ENCODE measurements at places on chromosomes 5 and 9.

DNA sequence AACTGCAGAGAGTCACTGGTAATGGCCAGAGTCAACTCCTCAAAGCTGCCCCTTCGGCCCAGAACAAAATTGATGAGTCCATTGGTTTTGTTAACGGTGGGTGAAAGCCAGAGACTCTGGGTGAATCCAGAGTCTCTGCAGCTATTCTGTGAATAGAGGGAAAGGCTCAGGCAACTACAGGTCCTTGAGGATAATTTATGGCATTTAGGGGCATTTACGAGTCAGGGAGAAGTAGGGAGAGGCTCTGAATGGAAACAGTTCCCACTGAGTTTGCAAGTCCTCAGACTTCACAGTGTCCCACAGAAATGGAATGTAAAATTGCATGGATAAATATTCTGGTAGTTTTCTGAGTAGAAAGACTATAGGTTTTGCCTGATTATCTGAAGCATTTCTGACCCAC lies 257.8 kb downstream of the SEC61B start:
- DNase-seq, result no peak

- no peak for DNase-seq
Observed at GRCh38 chr9:125240649-125240999, 519 bp downstream of the HSPA5 start.

DNA sequence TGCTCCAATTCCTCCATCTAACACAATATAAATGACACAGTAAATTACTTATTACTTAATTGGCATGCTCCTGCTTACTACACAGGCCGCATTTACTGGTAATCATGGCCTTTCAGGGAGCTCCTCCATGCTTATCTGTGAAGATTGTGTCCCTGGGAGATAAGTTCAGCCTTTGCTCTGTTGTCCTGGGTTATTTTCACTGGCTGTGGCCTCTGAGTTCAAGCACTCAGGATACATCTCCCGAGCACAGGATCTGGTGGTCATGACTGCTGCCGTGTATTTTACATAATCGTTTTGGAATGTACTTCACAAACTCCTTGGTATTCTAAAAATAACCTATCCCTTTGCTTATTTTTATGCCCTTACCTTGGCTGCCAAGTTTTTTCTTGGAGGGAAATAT lies 215.7 kb downstream of the ICE1 start:
- no peak for DNase-seq

DNA sequence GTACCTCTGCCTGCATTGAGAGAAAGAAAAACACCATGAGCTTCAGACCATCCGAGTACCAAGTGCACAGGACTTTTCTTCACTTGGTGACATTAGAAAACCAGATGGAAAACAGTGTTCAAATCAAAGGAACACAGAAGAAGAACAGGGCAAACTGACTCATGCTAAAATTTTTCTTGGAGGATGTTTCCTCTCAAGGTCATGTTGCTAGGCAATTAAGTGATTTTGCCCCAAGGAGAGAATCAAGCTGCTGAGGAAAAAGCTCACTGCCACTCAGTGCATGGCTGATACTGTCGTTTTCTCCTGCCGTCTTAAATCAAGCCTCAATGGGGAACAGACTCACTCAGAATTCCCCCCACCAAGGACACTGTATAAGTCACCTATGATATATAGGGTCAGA lies 57.9 kb upstream of the SIMC1 start:
- DNase-seq, result no peak

DNA sequence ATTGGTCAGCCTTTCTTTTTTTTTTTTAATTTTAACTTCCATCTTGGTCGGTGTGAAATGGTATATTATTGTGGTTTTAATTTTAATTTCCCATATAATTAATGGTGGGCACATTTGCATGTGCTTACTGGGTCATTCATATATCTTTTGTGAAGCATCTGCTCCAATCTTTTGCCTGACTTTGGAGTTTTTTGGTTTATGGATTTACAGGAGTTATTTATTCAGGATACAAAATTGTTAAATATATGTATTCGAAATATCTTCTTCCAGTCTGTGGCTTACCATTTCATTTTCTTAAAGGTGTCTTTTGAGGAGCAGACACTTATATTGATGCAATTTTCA lies 682 bp upstream of the RIGI start:
- no peak for DNase-seq

DNA sequence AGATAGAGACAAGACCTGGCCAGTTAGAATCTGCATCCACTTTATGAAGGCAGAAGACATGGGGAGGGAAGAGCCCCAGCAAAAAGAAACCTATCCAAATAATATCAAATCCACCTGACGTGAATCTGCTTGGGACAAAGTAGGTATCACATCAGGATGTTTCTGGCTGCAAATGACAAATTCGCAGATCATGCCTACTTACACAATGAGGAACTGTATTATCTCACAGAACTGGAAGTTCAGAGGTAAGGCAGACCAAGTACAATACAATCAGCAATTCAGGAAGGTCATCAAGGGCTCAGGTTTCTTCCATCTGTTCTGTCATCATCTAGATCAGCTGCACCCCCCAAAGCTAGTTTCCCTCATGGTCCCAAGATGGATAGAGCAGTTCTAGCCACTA lies 13.2 kb upstream of the NR4A3 start:
- no peak for DNase-seq

DNA sequence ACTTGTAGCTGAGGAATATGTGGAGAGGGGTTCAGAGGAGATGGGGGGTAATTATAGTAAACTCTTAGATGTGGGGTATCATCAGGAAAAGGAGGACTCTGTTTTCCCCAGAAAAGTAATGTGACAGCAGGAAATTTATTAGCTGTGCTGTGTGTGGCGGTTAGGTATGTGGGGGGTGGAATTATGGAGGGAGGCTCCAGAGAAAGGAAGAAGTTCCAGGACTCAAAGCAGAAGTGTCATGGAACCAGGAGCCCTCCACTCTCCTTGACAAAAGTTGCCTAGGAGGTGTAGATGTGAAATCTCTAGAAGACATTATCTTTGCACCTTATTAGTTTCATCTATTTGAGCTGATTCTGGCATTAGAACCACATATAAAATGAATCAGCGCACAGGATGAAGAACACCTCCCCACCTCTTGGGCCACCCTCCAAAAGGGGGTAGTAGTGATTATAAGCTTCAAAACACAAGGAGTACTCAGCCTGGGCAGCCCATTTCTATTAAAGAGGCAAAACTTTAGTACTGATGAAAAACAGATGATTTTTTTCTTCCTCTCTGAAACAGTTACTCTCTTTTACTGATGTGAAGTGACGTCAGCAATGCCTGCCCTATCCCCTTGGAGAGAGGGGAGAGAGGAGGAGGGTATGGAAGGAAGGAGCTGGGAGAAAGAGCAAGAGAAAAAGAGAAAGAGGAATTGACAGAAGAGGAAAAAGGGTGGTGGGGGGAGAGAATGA lies 18.2 kb downstream of the NR2F1 start:
- DNase-seq, result no peak

DNA sequence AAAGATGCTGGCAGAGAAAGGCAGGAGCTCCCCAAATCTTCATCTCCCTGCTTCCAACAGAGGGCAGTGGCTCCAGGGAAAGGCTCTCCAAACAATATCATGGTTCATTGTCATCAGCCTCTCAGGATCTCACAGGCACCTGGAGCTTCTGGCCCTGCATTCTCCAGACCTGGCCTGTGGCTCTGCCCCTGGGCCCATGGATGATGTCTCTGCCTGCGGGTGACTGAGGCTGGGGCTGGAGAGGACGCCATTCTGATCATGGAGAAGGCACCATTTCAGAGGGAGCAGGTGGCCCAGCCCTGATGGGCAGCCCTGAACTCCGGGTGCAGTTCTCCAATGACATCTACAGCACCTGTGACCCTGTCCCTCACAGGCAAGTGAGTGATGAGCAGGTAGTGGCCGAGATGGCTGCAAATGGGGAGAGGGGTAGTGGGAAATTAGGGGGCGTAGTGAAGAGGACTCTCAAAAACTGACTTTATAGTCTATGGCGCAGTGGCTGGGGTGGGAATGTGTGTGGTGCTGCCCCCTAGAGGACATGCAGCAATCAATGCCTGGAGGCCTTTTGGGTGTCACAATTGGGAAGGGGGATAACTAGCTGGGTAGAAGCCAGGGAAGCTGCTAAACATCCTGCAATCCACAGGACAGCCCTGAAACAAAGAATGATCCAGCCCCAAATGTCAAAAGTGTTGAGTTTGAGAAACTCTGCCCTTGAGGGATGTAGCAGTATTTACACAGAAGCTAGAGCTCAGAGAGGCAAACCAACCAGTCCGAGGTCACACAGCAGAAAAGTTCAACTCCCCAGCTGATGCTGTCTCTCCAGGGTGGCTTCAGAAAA lies 3.2 kb downstream of the SH3PXD2B start:
- DNase-seq, result no peak

DNA sequence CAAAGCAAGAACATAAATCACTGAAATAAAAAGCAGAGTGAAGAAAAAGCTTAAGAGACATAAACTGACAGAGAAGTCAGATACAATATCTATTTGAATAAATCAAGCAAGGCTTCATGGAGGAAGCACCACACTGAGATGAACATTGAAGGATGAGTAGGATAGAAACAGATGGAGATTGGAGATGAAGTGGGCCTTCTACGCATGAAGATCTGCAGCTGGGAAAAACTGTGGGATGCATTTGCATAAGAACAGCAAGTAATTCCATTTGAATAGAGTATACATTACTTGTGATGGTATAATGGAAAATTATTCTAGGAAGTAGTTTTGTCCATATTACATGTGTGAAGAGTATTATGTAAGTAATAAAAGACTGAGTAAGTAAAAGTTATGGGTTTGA lies 16.5 kb downstream of the NMUR2 start:
- no peak for DNase-seq

- no peak for DNase-seq
Observed at GRCh38 chr5:95853490-95853889, 31.0 kb upstream of the GLRX start.

GRCh38 chr5:171223927-171224326 lies 85.1 kb upstream of the TLX3 start:
- DNase-seq, result no peak

- no peak for DNase-seq
Observed at GRCh38 chr5:111447099-111447498, 65.2 kb downstream of the STARD4 start.

GRCh38 chr5:120052916-120053828 lies 410.9 kb upstream of the PRR16 start:
- no peak for DNase-seq

- no peak for DNase-seq
Observed at GRCh38 chr9:34170237-34170991, 8.4 kb upstream of the UBAP1 start.

- DNase-seq, result no peak
Observed at GRCh38 chr5:127665641-127666040, 16.8 kb downstream of the CTXN3 start.

GRCh38 chr5:110590187-110590586 lies 136.3 kb downstream of the TMEM232 start:
- no peak for DNase-seq

DNA sequence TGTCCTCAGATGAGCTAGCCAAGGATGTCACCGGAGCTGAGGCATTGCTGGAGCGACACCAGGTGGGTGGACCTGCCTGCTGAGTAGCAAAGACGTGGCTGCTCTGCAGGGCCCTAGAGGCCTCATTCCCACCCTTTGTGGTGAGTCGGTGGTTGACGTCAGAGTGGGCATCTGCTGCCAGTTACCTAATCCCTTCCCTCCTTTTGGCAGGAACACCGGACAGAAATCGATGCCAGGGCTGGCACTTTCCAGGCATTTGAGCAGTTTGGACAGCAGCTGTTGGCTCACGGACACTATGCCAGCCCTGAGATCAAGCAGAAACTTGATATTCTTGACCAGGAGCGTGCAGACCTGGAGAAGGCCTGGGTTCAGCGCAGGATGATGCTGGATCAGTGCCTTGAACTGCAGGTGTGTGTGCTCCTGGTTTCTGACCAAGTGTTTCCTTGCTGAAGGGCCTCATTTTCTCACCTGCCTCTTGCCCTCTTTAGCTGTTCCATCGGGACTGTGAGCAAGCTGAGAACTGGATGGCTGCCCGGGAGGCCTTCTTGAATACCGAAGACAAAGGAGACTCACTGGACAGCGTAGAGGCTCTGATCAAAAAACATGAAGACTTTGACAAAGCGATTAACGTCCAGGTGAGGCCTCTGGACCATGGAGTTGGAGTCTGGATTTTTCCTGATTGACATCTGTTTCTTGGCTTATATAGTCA lies 48.9 kb downstream of the DYNC2I2 start:
- no peak for DNase-seq

- no peak for DNase-seq
Observed at GRCh38 chr5:16484081-16484480, 18.5 kb upstream of the ZNF622 start.

DNA sequence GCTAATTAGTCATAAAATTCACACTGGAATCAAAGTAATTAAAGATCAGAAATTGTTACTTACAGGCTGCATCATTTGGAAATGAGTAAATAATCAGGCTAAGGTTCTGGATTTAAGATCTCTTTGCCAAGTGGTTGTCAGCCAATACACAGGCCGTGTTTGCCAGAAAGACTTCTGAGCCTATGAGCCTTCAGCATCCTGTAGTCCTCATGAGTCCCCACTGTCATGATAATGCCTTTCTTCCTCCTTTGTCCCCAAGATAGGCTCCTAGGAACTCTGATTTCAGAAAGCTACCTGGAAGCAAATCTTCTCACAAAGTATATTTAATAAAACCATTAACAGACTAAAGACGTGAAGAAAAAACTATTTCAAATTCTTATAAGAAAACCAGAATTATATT lies 810.5 kb downstream of the DNAH5 start:
- DNase-seq, result no peak

- no peak for DNase-seq
Observed at GRCh38 chr5:31107091-31107518, 86.4 kb upstream of the CDH6 start.

DNA sequence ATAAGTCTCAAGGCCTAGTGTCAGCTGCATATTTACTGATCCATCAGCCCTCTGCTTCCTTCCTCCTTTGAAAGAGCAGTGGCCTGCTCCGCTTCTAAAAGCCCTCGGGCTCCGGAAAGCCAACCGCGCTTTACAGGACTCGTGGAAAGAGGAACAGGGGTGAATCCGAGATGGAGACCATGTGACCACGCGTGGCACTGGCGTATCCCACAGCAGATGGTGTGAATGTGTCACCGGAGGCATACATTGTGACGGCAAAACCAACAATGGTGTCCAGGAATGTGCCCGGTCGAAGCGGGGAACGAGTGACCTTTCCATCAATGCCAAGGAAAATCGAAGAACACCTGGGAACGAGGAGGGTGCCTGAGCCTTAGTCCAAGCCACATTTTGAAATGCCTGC lies 484.6 kb downstream of the SPATA31A7 start:
- no peak for DNase-seq

GRCh38 chr5:23763170-23763569 lies 255.8 kb downstream of the PRDM9 start:
- DNase-seq, result no peak

DNA sequence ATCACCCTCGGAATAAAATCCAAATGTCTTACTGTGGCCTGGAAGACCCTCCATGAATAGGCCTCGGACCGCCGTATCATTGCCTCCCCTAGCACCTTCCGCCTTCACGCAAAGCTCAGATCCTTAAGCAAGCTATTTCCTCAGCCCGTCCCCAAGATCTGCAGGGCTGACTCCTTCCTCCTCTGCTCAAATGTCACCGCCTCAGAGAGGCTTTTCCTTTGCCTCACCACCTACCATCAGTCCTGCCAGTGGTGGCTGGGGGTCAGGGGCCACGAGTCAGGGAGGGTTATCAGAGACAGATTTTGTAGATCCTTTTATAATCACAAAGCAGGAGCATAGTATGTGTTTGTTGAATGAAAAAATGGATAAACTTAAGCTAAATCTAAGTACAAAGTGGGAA lies 74.4 kb upstream of the KIF2A start:
- no peak for DNase-seq

All from ovary (tissue), 10 donors.